ENCODE measurements at places on chromosomes 4 and X. TPM values are rescaled to one million over a fixed set of nuclear protein-coding genes. Genes with fewer than 3 reads are reported as not detected.

Gene GABRQ
- 0.10 TPM for total RNA-seq

Gene STOX2
- 23.8 TPM for total RNA-seq

Gene ALAS2
- not detected for total RNA-seq

Gene HNRNPH2
- total RNA-seq: 72.4 TPM

Gene NEXMIF
- total RNA-seq: 1.8 TPM

Gene S100P
- total RNA-seq: 3.5 TPM

Gene POF1B
- total RNA-seq: 0.73 TPM

Gene NDUFC1
- 47.4 TPM for total RNA-seq

GRCh38 chr4:102344520-102344953 is 745 bp downstream of the SLC39A8 start:
- H3K36me3 ChIP-seq: no peaks in the 10 kb centered on the region
- DNase-seq: peak; percentile 48

DNA sequence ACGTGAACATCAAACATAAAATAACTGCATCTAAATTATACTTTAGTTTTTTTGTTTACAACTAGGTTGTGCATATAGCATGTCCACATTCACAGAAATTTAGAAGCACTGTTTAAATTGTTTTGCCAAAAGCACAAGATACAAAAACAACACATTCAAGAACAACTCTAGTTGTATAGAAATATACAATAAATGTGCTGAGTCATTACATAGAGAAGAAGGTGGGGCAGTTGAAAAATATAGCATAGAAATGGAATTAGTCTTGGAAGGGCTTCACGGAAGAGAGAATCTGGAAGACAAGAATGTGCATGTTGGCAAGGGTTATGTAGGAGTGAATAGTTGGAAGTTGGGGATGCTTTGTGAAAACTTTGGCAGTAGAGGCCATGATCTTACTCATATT is 239.0 kb upstream of the GLRA2 start:
- peaks cover 1% of the 10 kb centered on the region for H3K36me3 ChIP-seq
- no peak for DNase-seq
- H3K4me3 ChIP-seq: no peak overlapping the region
- H3K4me1 ChIP-seq: no peaks in the 10 kb centered on the region
- no peak overlapping the region for H3K27ac ChIP-seq

GRCh38 chr4:183960046-183960420 is 54.9 kb downstream of the STOX2 start:
- H3K27ac ChIP-seq: no peak overlapping the region
- H3K27me3 ChIP-seq: no peaks in the 10 kb centered on the region
- no peak overlapping the region for H3K4me3 ChIP-seq

- no peak for DNase-seq
- H3K27ac ChIP-seq: peak overlapping the region; percentile 25
- H3K4me3 ChIP-seq: no peak overlapping the region
- H3K4me1 ChIP-seq: no peaks in the 10 kb centered on the region
- H3K27me3 ChIP-seq: no peaks in the 10 kb centered on the region
Observed at GRCh38 chr4:3158841-3159240, 84.4 kb downstream of the HTT start.

DNA sequence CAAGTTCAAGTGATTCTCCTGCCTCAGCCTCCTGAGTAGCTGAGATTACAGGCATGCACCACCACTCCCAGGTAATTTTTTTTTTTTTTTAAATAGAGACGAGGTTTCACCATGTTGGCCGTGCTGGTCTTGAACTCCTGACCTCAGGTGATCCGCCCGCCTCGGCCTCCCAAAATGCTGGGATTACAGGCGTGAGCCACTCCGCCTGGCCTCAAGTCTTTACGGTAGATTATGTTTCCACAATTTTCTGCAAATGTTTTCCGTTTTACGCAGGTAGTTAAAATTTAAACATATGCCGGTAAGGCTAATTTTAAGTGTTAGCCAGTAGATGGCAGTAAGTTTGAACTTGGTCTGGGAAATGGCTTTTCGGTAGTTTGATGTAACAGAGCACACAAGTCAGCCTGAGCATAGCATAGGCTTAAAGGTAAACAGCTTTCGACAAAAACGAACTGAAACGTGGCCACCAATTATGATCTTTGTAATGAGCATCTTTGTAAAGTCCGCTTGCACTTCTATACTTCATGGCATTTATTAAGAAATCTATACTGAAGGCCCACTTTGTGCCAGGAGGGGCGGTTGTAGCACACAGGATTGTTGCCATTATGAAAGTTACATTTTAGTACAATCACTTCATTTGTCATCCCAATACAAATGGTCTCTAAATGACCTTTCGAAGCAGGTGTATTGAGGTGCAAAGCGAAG is 31.1 kb downstream of the CCKAR start:
- peaks cover 2% of the 10 kb centered on the region for H3K27me3 ChIP-seq
- peaks cover 4% of the 10 kb centered on the region for H3K36me3 ChIP-seq
- peak overlapping the region; percentile 69 for H3K27ac ChIP-seq
- no peak for DNase-seq

GRCh38 chr4:77310931-77311330 is 153.9 kb downstream of the CCNG2 start:
- no peak overlapping the region for H3K4me3 ChIP-seq
- H3K36me3 ChIP-seq: no peaks in the 10 kb centered on the region
- H3K27me3 ChIP-seq: no peaks in the 10 kb centered on the region
- H3K4me1 ChIP-seq: peaks cover 6% of the 10 kb centered on the region
- no peak for DNase-seq
- H3K27ac ChIP-seq: no peak overlapping the region

DNA sequence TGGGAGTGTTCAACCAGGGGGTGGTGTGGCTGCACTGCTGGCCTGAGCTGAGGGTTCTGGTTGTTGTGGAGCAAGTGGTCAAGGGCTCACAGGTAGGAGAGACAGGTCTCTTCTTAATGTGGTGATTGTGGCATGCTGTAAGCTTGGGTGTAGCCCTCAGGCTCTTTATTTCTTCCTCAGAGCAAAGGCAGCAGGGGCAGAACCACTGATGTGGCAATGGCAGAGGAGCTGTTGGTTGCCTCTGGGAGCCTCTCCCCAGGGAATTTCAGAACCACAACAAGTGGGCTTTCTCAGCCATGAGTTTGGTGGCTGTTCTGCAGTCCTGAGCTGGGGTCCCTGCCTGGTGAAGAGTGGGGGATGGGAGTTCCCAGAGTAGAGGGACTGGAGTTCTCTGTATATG is 1017.2 kb downstream of the SH3BGRL start:
- H3K4me1 ChIP-seq: peaks cover 2% of the 10 kb centered on the region
- H3K4me3 ChIP-seq: no peak overlapping the region
- H3K27ac ChIP-seq: no peak overlapping the region

DNA sequence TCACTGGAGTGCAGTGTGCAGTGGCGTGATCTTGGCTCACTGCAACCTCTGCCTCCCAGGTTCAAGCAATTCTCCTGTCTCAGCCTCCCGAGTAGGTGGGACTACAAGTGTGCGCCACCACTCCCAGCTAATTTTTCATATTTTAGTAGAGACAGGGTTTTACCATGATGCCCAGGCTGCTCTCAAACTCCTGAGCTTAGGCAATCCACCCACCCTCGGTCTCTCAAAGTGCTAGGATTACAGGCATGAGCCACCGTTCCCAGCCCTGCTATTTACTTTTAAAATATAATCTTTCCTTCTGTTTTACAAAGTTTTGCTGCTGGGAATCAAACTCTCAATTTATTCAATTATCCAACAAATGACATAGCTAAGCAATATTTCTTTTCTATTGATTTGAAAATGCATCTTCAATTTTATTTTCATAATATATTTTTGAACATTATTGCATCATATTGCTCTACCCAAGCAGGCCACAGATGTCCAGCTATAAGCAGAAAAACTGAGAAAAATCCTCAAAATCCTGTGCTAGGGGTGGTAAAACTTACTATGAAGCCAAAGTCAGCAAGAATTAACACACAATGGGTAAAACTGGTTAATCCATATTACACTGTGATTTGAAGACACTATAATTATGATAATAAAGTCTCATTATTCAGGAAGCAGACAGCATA is 5.2 kb downstream of the TIFA start:
- H3K4me1 ChIP-seq: peaks cover 22% of the 10 kb centered on the region
- H3K27ac ChIP-seq: no peak overlapping the region
- no peak overlapping the region for H3K4me3 ChIP-seq
- no peak for DNase-seq

DNA sequence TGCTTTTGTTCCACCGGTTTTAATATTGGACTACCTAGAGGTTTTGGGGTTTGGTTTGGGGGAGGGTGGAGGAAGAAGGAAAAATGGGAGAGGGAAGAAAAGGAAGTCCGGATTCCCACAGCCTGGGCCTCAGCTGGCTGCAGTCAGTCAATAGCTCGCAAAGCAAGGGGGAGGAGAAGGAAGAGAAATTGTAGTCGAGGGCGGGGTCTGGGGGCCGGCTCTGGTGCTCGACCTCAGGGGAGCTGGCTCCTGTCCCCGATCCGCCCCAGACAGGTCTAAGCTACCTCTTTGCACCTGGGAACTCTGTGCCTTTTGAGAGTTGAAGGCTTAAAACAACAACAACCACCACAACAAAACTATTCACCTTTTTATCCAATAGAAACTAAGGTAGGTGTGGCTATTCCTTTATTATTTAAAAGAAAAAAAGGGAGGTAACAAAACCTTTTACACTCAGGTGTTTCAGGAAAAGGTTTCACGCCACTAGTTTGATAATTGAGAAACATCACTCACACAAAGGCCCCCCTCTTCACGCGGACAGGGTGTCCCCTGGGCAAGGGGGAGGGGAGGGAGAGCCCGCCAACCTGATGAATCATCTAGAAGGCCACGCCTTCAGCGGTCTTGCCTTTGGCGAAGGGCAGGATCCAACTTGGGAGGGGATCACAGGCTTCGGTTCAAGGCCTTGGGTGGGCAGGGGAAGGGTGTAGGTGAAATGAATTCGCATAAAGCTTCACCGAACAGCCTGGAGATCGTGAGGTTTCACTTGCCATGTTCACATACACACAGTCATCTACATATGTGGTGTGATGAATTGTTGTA is 1.6 kb upstream of the LNX1 start:
- H3K27ac ChIP-seq: peak overlapping the region; percentile 99
- H3K4me3 ChIP-seq: peak overlapping the region; percentile 88
- H3K36me3 ChIP-seq: no peaks in the 10 kb centered on the region
- DNase-seq: peak; percentile 43
- H3K27me3 ChIP-seq: no peaks in the 10 kb centered on the region

DNA sequence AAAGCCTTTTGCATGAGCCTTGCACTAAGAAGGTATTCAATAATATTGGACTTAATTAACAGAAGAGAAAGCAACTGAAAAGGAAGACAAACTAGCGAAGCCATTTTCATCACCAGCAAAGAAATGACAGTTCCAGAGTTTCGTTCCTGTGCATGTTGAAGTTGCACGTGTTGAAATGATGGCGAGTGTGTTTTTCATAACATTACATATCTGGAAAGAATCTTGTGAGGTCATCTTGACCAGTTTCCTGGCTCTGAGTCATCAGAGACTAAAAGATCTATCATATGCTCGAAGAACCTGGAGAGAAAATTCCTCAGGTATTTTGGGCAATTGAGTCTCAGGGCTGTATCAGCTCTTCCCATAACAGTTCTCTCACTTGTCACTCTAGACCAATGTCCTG is 106.2 kb upstream of the MAML3 start:
- H3K4me1 ChIP-seq: peaks cover 5% of the 10 kb centered on the region
- H3K36me3 ChIP-seq: no peaks in the 10 kb centered on the region
- no peak for DNase-seq
- H3K27me3 ChIP-seq: peaks cover 6% of the 10 kb centered on the region
- H3K4me3 ChIP-seq: no peak overlapping the region

GRCh38 chr4:15809466-15809865 is 31.3 kb downstream of the CD38 start:
- H3K27me3 ChIP-seq: peaks cover 8% of the 10 kb centered on the region
- no peak overlapping the region for H3K27ac ChIP-seq
- no peak for DNase-seq
- peaks cover 9% of the 10 kb centered on the region for H3K4me1 ChIP-seq

GRCh38 chrX:130086447-130087206 is 23.7 kb downstream of the ELF4 start:
- DNase-seq: no peak
- H3K27ac ChIP-seq: no peak overlapping the region
- H3K36me3 ChIP-seq: peaks cover 4% of the 10 kb centered on the region
- H3K4me1 ChIP-seq: peaks cover 2% of the 10 kb centered on the region

DNA sequence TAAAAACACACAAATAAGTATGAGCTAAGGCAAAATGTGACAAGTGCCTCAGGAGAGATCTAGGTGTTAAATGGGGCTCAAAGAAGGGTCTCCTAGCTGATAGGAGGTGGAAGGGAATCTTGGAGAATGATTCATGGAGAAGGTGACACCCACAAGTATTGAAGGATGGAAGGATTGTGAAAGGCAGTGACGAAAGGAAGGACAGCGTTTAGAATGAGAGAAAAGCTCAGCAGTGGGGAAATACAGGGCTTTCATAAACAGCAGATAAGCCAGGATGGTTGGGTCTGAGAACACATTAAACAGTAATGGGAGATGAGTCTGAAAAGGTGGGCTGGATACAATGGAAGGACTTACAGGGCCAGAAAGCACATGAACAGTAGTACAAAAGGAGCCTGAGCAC is 11.5 kb downstream of the ANXA5 start:
- peaks cover 20% of the 10 kb centered on the region for H3K36me3 ChIP-seq
- H3K4me1 ChIP-seq: peaks cover 6% of the 10 kb centered on the region
- H3K4me3 ChIP-seq: no peak overlapping the region
- no peak overlapping the region for H3K27ac ChIP-seq
- no peaks in the 10 kb centered on the region for H3K27me3 ChIP-seq
- no peak for DNase-seq

All from progenitor cell of endocrine pancreas (in vitro differentiated cells).